ENCODE measurements at places on chromosomes 12 and 14.
A peak's percentile ranks its signal among the peaks of the same experiment; 100 is the strongest.

GRCh38 chr12:8860165-8860961 is 37.9 kb downstream of the A2ML1 start:
- DNase-seq: peak; percentile 33

GRCh38 chr14:96303981-96304380 is 48.0 kb downstream of the BDKRB1 start:
- DNase-seq: no peak

DNA sequence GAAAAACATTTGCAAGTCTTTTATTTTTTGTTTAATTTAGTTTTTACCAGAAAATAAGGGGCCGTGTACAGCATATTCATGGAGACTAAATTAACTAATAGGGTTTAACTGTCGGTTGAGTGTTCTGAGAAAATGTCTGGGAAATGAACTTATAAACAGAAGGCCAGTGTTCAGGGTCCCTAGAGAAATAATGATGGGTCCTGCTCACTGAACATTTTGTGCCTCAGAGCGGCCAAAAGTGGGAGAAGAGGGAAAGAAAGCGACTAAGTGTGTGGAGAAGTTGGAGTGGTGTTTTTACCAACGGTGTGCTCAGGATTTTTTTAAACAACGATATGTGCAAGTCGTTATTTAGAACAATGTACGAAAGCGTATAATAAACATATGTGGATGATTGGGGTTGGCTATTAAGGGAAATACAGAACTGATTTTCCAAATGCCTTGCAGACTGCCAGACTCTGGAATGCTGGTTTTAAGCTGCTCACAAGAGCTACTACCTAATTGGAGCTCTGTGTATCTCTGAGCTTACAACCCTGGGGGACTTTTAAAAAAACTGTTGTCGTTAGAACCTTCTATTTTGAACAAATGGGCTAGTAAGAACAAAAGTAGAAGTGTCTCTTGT is 166.7 kb downstream of the SLC38A4 start:
- DNase-seq: no peak

DNA sequence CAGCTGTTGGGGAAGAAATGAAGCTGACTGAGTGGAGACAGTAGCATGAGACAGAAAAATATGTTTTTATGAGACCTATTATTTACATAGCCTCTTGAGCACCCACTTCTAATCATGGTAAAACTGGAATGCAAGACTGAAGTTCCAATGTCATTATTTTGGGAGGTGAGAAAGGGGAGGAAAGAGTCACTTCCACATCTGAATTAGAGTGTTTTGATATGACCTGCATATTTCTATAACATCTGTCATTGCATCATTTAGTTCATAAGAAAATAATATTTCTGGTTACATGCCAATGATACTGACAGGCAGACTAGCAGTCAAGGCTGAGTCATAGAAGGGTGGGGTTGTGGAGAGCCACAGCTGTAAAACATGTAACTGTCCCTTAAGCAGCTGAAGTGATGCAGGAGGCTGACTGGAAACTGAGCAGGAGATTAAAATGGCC is 26.7 kb downstream of the NTN4 start:
- peak; percentile 63 for DNase-seq

GRCh38 chr14:92649934-92650545 is 98.4 kb downstream of the LGMN start:
- DNase-seq: peak; percentile 76

DNA sequence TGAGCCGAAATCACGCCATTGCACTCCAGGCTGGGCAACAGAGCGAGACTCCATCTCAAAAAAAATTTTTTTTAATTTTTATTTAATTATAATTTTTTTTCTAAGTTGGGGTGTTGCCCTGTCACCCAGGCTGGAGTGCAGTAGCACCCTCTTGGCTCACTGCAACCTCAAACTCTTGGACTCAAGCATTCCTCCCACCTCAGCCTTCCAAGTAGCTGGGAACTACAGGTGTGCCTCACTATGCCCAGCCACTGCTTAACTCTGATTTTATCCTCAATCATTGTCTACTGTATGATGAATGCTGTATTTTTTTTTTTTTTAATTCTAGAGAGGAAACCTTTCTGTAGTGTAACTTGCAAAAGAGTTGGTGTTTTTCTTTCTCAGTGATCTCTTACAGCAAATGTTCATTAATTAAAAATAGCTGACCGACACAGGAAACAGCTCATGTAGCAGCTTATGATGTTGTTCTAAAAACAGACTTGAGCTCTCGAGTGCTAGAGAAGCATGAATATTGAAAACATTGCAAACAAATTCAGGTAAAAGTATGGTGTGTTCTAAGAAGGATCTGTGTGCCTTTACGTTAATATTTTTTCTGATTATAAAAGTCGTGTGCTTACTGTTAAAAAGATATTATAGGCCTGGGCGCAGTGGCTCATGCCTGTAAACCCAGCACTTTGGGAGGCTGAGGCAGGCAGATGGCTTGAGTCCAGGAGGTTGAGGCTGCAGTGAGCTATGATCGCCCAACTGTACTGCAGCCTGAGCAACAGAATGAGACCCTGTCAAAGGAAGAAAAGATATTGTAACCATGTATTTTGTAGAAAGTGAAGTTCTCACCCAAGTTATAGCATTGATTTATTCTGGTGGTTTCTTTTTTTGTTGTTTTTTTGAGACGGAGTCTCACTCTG is 68.9 kb downstream of the FGD4 start:
- DNase-seq: no peak

DNA sequence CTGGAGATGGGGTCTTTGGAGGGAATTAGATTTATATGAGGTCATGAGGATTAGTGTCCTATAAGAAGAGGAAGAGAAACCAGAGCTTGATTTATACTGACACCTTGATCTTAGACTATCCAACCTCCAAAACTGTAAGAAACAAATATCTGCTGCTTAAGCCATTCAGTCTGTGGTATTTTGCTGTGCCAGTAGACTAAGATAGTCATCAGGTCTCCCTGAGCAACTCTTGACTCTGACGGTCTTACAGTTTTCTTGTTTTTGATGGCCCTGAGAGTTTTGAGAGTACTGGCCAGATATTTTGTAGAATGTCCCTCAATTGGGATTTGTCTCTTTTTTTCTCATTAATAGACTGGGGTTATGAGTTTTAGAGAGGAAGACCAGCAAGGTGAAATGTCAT is 51.7 kb downstream of the TSHR start:
- DNase-seq: no peak
